ENCODE measurements at places on chromosomes 1 and 21.

GRCh38 chr1:57549300-57549699, 125.4 kb upstream of the DAB1 start:
- no peak for DNase-seq
- H3K27ac ChIP-seq = no peak overlapping the region
- no peak overlapping the region for H3K4me3 ChIP-seq

GRCh38 chr21:36980280-36981048, 14.0 kb upstream of the HLCS start:
- H3K36me3 ChIP-seq = no peaks in the 10 kb centered on the region
- peaks cover 21% of the 10 kb centered on the region for H3K4me1 ChIP-seq
- peak overlapping the region; percentile 50 for H3K4me3 ChIP-seq
- no peak for DNase-seq

DNA sequence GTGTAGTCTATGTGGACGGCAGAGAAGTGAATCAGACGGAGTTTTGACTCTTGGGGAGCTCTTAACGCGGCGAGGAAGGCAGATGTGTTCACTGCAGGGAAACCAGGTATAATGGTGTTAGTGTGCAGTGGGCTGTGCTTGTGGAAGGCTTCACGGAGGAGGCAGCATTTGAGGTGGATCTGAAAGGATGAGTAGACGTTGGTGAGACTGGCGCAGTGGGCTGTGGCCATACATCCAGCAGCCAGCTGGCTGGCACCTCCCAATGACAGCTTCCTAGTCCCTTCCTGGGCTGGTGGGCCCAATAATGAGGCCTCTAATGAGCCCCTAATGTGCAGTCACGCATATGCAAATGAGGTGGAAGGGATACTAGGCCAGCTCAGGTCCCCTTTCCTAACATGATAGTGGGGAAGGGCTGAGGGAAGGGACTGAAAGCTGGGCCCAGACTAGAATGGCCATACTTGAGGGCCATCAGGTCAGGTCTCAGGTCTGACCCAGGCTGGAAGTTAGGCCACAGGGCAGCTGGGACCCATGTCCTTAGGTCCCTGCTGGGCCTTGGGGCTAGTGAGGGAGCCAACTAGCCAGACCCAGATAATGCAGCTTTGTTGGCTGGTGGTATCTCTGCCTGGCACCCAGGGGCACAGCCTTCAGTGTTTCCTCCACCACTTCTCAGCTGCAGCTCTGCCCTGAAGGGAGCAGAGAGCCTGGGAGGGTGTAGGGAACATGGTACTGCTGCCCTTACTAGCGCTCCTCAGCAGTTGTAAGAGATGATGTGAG, 3.8 kb downstream of the MAP7D1 start:
- H3K27ac ChIP-seq = peak overlapping the region; percentile 95
- H3K4me3 ChIP-seq = peak overlapping the region; percentile 72
- H3K36me3 ChIP-seq = peaks cover 19% of the 10 kb centered on the region
- no peaks in the 10 kb centered on the region for H3K27me3 ChIP-seq

- no peak overlapping the region for H3K4me3 ChIP-seq
- DNase-seq = no peak
- H3K4me1 ChIP-seq = no peaks in the 10 kb centered on the region
- H3K27me3 ChIP-seq = no peaks in the 10 kb centered on the region
- no peaks in the 10 kb centered on the region for H3K36me3 ChIP-seq
Observed at GRCh38 chr1:164363980-164364379, 195.0 kb upstream of the PBX1 start.

- H3K27me3 ChIP-seq = peaks cover 20% of the 10 kb centered on the region
- H3K4me1 ChIP-seq = no peaks in the 10 kb centered on the region
- DNase-seq = no peak
- H3K4me3 ChIP-seq = no peak overlapping the region
- H3K27ac ChIP-seq = no peak overlapping the region
Observed at GRCh38 chr1:28807046-28807445, 4.9 kb upstream of the OPRD1 start.

DNA sequence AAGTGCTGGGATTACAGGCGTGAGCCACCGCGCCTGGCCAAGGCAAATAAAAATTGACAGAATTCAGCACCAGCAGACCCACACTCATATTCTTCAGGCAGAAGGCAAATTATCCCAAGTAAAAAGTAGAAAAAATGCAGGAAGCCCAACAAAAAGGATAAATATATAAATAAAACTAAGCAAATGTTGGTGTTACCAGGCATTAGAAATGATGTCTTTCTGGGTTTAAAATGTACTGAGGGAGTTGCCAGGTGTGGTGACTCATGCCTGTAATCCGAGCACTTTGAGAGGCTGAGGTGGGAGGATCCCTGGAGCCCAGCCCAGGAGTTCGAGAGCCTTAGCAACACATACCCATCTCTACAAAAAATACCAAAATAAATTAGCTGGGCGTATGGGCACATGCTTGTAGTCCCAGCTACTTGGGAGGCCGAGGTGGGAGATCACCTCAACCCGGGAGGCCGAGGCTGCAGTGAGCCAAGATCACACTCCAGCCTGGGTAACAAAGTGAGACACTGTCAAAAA, 6.3 kb downstream of the INTS11 start:
- DNase-seq = no peak
- H3K27ac ChIP-seq = no peak overlapping the region
- H3K4me3 ChIP-seq = no peak overlapping the region
- H3K4me1 ChIP-seq = peaks cover 17% of the 10 kb centered on the region
- no peaks in the 10 kb centered on the region for H3K27me3 ChIP-seq
- H3K36me3 ChIP-seq = peaks cover 18% of the 10 kb centered on the region

DNA sequence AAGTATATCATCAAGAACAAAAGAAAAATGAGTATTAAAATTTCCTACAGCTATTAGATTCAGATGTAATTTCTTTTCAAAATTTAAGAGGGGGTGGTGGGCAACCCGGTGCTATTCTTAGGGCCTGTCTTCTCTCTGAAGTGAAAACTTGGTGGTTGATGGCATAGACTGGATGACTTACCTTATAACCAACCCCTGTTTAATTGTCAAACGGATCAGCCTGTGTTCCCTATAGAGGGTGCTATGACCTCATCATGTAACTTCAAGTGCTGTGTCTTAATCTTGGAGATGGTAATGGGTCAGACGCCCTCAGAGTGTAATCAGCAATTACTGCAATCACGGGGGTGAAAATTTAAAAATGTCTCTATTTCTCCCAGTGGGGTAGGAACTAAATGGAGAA, 176.2 kb downstream of the PCP4 start:
- H3K27ac ChIP-seq = no peak overlapping the region
- no peak for DNase-seq
- H3K36me3 ChIP-seq = no peaks in the 10 kb centered on the region
- no peaks in the 10 kb centered on the region for H3K4me1 ChIP-seq

DNA sequence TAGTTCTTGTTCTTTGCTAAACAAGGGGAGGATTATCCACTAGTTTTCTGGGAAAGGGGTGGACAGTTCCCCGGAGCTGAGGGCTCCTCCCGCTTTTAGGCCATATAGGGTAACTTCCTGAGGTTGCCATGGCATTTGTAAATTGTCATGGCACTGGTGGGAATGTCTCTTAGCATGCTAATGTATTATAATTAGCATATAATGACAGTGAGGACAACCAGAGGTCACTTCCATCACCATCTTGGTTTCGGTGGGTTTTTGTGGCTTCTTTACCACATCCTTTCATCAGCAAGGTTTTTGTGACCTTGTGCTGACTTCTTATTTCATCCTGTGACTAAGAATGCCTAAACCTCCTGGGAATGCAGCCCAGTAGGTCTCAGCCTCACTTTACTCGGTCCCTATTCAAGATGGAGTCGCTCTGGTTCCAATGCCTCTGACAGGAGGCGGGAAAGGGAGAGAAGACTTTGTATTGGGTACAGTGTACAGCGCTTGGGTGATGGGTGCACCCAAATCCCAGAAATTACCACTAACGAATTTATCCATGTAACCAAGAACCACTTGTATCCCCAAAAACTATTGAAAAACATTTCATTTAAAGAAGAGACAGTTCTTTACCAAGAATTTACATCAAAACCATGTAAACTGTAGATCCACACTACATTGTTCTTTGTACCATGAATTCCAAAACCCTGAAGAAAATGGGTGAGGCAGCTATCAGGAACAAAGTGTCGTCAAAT, 8.7 kb upstream of the SLC2A5 start:
- no peaks in the 10 kb centered on the region for H3K36me3 ChIP-seq
- peaks cover 19% of the 10 kb centered on the region for H3K4me1 ChIP-seq
- no peak overlapping the region for H3K4me3 ChIP-seq
- H3K27ac ChIP-seq = no peak overlapping the region

GRCh38 chr1:204528241-204528640, 12.0 kb downstream of the MDM4 start:
- H3K4me1 ChIP-seq = peaks cover 27% of the 10 kb centered on the region
- H3K4me3 ChIP-seq = no peak overlapping the region
- H3K27me3 ChIP-seq = no peaks in the 10 kb centered on the region

DNA sequence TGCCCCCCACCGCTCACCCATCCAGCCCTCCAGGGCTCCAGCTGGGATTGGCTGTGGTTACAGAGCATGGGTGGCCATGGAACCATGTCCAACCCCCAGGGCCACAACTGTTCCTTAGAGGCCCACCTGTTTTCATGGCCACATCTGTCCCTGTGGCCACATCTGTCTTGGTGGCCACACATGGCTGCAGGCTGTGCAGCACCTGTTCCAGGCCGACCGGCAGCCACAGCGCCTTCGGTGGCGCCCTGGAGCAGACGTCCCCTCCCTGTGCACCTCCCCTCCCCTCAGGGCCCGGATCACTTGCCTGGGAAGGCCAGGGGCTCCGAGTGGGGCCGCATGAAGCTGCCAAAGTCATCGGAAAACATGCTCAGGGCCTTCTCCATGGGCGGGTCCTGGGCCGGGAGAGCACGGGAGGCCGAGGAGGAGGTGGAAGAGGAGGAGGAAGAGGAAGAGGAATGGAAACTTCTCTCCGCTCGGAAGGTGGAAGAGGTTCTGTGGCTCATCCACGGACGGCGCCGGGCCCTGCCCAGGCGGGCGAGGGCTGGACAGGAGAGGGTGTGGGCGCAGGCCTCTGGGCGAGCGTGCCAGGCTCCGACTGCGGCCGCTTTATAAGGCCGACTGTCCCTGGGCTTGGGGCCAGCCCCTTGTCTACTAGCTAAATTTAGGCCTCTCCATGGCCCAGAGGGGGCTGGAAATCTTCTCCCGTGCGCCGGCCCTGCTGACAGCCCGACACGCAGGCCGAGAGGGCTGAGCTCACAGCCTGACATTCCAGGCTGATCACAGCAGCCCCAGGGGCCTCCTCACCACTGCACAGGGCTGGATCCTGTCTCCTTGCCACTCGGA, at the start of gene HSPB7:
Gene HSPB7 (minus strand): TSS at position 583 of the 843 bp plus-strand sequence. CDS start 80 bp downstream, at position 503.
- H3K4me3 ChIP-seq = no peak within 1 kb of the TSS
- H3K27me3 ChIP-seq = peaks cover 9% of the 10 kb centered on the region
- DNase-seq = no peak
- H3K4me1 ChIP-seq = no peaks in the 10 kb centered on the region
- no peak within 1 kb of the TSS for H3K27ac ChIP-seq
- H3K36me3 ChIP-seq = no peaks in the 10 kb centered on the region

DNA sequence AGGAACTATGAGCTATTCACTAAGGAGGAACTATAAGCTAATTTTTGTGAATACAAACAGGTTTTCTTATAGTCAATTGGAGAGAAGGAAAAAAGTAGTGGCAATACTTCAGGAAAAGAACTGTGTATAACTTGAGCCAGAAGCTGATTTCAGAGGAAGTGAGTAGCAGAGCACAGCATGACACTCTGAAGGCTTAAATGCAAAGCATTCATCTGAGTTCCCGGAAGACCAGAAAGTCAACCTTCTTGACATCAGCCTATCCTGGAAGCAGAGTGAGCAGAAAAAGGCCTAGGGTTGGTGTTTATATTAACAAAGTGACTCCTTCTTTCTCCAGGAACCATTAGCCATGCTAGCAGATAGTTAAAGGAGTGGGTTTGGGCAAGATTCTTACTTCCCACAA, 545.2 kb downstream of the MRPL39 start:
- DNase-seq = no peak
- H3K27ac ChIP-seq = no peak overlapping the region
- H3K4me1 ChIP-seq = no peaks in the 10 kb centered on the region
- H3K4me3 ChIP-seq = no peak overlapping the region
- no peaks in the 10 kb centered on the region for H3K27me3 ChIP-seq
- no peaks in the 10 kb centered on the region for H3K36me3 ChIP-seq

DNA sequence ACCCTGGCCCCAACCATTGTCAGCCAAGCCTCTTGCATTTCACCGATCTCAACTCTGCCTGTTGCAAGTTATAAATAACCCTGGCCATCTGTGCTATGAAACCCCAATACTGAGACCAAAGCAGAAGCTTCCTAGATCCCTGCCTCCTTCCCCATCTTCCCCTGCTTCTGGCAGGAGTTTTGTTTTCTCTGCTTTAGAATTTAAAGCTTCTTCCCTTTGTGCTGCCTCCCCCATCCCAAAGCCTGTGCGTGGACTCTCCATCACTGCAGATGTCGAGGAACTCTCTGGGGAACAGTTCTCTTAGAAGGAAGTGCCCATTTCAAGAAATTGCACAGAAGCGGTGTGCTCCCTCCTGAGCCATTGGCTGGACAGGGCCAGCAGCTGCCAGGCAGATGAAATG, 17.4 kb upstream of the MYOG start:
- no peaks in the 10 kb centered on the region for H3K36me3 ChIP-seq
- no peaks in the 10 kb centered on the region for H3K4me1 ChIP-seq
- DNase-seq = no peak
- H3K27me3 ChIP-seq = peaks cover 21% of the 10 kb centered on the region
- H3K4me3 ChIP-seq = no peak overlapping the region
- no peak overlapping the region for H3K27ac ChIP-seq
